Adrenal gland (tissue), 19 donors: ENCODE measurements at places on chromosomes 11 and 22. TPM values are rescaled to one million over a fixed set of nuclear protein-coding genes. Genes with fewer than 3 reads are reported as not detected.

DNA sequence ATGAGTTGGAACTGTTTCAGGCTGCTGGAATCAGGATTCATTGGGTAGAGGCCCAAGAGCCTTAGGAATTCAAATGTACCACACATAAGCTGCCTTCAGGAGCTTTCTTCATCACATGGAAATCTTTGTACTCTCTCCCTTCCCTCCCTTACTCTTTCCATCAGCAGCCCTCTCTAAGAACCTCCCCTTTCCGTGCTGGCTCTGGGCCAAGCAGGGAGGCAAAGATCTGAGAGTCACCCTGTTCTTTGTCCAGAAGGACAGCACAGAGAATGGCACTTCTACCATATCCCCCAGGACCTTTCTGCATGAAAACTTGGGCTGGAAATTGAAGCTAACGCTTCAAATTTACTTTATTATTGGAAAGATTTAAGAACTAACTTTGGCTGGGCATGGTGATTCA, 20.7 kb upstream of the TPBGL start:
- no peak for DNase-seq

- no peak for DNase-seq
These were observed 390.3 kb downstream of the SHANK2 start for GRCh38 chr11:70862093-70862492.

Gene PANX2
- total RNA-seq = 0.36 TPM

DNA sequence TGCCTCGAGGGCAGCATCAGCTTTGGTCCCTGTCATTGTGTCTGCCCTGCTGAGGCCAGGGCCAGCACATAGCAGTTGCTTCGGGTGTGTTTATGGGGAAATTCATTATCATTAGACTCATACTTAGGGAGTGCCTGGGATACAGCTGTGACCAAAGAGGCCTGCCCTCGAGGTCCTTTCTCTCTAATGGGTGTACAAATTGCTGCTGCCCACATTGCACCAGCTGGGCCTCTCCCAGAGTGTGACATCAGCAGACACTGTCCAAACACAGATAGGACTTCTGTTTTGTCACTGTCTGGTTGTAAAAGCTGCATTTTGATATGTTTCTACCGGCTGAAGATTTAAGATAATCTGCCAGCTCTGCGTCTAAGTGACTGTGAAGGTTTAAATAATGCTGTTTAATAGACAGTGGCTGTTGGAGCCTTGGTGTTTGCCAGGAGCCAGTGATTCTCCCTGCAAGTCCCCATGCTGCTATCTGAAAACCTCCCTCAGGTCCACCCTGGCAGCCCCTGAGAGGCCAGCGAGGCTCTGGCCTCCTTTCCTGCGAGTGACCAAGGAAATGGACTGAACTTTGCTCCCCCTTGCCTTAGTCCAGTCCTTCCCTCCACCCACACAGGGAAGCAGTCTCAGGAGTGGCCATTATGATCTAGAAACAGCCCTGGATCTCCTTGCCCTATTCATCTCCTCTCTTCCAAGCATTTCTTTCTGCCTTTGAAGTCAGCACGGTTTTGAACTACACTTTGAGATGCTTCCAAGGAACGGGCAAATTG, 505.2 kb downstream of the TBC1D22A start:
- no peak for DNase-seq

Gene ACRV1
- total RNA-seq = not detected

- DNase-seq = no peak
These were observed 96.1 kb upstream of the AKIP1 start for GRCh38 chr11:8814923-8815240.

- no peak for DNase-seq
These were observed 107.4 kb downstream of the RASSF10 start for GRCh38 chr11:13116491-13116890.

Gene CRYBB1
- 1.9 TPM for total RNA-seq

DNA sequence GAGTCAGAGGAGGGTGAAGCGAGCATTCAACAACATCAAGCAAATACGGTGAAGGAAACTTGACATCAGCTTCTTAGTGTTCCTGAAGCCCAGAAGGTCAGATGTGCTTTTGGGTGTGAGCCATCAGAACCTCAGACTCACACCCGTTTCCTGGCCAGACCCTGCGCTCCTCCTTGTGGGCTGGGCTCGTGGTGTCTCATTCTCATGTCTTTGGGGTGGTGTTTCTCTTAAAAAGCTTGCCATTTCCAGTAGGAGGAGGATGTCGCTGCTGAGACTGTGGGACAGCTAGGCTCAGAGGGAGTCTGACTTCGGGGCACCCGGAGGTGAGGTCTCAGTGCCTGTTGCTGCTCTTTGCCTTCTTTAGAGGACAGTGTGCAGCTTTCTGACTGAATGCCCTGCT, 24.2 kb downstream of the PPFIBP2 start:
- no peak for DNase-seq

DNA sequence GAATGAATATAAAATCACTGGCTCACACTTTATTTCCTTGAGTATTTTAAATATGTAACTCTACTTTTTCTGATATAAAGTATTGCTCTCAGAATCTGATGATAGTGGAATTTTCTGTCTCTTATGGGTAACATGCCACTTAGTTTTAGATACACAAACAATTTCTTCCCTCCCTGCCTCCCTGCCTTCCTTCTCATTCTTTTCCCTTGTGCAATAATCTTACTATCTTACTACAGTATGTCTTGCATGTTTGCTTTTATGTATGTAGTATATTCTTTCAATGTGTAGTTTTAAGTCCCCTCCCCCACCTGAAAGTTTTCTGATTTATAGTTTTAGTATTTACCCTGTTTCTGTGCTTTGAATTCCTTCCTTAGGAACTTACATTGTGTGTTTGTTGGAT, 48.4 kb downstream of the INSC start:
- no peak for DNase-seq

DNA sequence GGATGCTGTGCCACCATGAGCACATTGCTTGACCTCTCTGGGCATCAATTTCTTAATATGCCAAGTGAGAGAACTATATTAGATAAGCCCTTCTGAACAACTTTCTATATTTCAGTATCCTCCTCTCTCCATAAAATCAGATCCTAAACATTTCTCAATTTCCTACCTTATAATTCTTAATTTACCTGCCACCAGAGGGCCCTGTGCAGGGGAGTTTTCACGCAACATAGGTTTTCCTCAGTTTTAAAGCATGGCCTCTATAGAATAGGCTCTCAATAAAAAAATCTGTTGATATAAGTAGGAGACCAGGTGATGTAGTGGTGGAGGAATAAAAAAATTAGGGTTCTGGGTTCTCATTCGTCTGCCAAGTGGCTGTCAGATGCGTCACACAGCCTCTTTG, 83.7 kb upstream of the DBX1 start:
- no peak for DNase-seq

Gene IL10RA
- total RNA-seq = 26.2 TPM

Gene TMEM25
- 49.8 TPM for total RNA-seq

DNA sequence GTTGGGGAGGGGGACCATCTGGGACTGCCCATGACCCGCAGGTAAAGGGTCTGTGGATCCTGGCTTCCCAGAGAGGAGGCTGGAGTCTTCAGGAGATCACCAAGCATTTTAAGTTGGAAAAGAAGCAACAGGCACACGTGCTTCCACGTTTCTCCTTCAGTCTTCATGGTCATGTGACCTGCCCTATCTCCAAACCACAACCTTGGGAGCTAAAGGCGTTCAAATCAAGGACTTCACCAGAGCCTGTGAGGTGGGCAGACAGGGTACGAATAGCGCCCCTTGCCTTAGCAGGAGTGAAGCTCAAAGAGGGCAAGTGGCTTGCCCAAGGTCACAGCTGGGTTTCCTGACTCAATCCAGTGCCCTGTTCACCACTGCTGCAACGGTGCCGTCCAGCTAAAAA, 6.7 kb downstream of the TMEM184B start:
- peak; percentile 71 for DNase-seq

Gene LUZP2
- total RNA-seq = 20.8 TPM

- no peak for DNase-seq
These were observed 15.6 kb downstream of the MOV10L1 start for GRCh38 chr22:50105208-50106100.

DNA sequence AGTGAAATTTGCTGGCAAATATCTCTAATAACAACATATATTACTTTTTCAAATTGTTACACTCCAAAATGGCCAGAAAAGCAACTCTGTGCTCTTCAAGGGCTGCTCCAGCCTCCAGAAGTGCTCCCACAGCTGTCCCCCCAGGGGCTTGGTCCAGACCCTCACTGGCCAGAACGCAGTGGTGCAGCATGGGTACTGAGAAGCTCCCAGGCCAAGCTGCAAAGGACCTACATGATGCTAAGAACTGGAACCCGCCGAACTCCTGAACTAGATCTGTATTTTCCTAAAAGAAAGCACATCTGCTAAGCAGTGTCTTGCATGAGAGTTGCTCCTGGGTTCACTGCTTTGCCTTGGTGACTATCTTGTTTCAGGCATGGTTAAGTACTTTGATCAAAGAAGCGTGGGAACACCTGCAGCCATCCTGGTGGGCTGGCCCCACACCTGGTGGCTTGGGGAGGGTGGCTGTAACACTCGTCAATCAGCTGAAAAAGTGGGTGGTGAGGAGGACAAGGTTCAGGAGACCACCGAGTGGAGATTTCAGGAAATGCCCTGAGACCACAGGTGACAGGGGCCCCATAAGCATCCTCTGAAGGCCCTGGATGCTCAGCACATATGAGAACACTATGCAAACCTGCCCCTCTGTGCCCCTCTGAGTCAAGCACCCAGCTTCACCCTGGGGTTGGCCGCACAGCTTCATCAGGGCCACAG, 72.7 kb upstream of the PITPNB start:
- DNase-seq = peak; percentile 15

GRCh38 chr22:30943368-30943767, 25.2 kb downstream of the MORC2 start:
- DNase-seq = no peak

Gene OR8G5
- not detected for total RNA-seq

- no peak for DNase-seq
These were observed 470.2 kb upstream of the API5 start for GRCh38 chr11:42841556-42841955.

DNA sequence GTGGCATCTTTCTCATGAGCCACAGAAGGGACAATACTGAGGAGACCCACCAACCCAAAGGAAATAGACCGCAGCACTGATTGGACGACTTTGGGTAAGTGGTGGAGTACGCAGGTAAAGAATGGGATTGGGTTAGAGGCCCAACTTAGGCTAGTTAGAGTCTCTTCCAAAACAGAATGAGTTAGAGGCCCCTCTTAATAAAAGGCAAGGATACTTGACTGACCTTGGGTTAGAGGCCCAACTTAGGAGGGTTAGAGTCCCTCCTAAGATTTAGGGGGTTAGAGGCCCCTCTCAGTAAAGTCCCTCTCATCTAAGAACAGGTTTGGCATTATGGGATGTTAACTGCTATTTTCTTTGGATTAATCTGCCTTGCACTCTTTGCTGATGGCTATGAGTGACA, 24.6 kb downstream of the CCKBR start:
- DNase-seq = no peak

DNA sequence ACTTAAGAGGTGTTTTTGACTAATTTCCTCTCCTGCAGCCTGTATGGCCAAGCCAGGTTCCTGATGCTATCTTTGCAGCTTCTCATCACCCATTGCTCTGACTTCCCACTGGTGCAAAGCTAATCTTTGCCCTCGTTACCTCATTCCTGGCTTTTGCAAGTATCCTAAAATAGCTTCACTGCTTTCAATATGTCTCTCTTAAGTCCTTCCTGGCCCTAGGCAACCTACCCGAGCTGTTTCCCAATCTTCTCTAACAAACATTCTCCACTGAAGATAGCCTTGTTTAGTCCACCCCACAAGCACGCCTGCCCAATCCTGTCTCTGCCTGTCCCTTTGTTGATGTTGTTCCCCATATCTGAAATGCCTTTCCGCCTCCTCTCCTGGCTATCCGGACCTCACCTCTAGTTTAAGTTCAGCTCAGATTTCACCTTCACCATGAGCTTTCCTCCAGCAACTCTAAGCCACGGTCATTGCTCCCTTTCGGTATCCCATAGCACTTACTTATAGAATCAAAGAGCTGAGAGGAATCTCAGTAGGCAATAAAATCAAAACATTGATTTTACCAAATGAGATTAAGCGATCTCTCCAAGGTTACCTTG, 30.1 kb upstream of the CECR2 start:
- DNase-seq = no peak

DNA sequence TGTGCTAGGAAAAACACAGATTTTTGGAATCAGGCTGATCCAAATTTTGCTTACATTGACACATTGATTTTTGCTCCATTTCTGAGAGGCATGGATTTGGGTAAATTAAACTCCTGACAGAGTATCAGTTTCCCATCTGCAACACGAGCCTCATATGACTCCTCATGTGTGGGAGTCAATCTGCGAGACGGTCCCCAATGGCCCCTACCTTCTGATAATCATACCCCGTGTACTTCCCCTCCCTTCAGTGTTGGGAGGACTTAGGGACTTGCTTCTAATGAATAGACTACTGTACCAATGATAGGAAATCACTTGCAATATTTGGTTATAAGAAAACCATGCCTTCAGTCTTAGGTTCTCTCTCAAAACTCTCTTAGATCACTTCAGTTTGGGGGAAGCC, 302.7 kb downstream of the ETS1 start:
- DNase-seq = no peak

GRCh38 chr11:120182790-120183491, 27.9 kb upstream of the OAF start:
- DNase-seq = peak; percentile 47

DNA sequence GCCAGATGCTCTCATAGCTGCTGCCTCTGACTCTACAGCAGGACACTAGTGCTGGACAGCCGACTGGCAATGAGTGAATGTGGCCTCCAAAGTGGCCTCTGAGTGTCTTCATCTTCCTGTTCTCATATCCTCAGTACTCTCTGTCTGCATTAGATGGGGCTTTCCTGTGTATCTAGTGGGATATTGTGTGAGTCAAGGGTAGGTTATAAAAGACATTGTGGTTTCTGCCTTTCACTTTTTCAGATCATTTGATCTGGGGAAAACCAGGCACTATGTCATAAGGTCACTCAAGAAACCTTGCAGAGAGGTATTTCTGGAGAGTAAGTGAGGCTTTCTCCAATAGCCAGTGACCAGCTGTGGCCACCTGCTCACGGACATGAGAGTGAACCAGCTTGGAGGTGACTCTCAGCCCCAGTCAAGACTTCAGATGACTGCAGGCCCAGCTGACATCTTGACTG, 333.6 kb upstream of the NCAM1 start:
- DNase-seq = no peak

GRCh38 chr22:20465759-20466077, 28.1 kb upstream of the SCARF2 start:
- DNase-seq = no peak

DNA sequence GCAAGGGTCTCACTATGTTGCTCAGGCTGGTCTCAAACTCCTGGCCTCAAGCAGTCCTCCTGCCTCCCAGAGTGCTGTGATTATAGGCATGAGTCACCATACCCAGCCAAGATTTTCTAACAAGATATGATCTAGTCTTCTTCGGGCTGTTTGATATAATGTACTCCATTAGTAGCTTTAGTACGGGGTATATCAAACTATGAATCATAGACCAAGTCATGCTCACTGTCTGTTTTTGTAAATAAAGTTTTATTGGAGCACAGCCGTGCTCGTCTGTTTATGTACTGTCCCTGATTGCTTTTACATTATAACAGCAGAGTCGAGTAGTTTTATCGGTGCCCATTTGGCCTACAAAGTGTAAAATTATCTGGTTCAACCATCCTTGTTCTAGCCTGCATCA, 43.9 kb upstream of the GRIK4 start:
- no peak for DNase-seq

- peak; percentile 58 for DNase-seq
These were observed 710 bp upstream of the DGCR2 start for GRCh38 chr22:19122752-19123492.

GRCh38 chr11:72647882-72648281, 26.3 kb downstream of the PDE2A start:
- DNase-seq = no peak

Gene IRAG1
- total RNA-seq = 20.0 TPM

- no peak for DNase-seq
These were observed 227.9 kb upstream of the GRIA4 start for GRCh38 chr11:105381941-105382340.

- DNase-seq = peak; percentile 76
These were observed 59.4 kb downstream of the ACER3 start for GRCh38 chr11:76919887-76920746.

Gene OR10W1
- not detected for total RNA-seq
